Natural killer cell (primary cell): ENCODE measurements at places on chromosomes 1 and 21.

GRCh38 chr1:156721535-156721934 lies 6.7 kb upstream of the METTL25B start:
- no peak overlapping the region for H3K4me3 ChIP-seq
- no peak for DNase-seq
- no peak overlapping the region for H3K27ac ChIP-seq
- H3K36me3 ChIP-seq = peaks cover 37% of the 10 kb centered on the region
- H3K27me3 ChIP-seq = no peaks in the 10 kb centered on the region
- H3K4me1 ChIP-seq = peaks cover 21% of the 10 kb centered on the region

- no peaks in the 10 kb centered on the region for H3K27me3 ChIP-seq
- peak; percentile 28 for DNase-seq
- peak overlapping the region; percentile 7 for H3K4me3 ChIP-seq
- peaks cover 28% of the 10 kb centered on the region for H3K4me1 ChIP-seq
Observed at GRCh38 chr1:212794561-212795014, 2.9 kb downstream of the TATDN3 start.

GRCh38 chr1:101365186-101365585 lies 128.4 kb downstream of the S1PR1 start:
- H3K36me3 ChIP-seq = no peaks in the 10 kb centered on the region
- H3K27ac ChIP-seq = no peak overlapping the region
- no peaks in the 10 kb centered on the region for H3K27me3 ChIP-seq
- peaks cover 6% of the 10 kb centered on the region for H3K4me1 ChIP-seq
- DNase-seq = no peak

DNA sequence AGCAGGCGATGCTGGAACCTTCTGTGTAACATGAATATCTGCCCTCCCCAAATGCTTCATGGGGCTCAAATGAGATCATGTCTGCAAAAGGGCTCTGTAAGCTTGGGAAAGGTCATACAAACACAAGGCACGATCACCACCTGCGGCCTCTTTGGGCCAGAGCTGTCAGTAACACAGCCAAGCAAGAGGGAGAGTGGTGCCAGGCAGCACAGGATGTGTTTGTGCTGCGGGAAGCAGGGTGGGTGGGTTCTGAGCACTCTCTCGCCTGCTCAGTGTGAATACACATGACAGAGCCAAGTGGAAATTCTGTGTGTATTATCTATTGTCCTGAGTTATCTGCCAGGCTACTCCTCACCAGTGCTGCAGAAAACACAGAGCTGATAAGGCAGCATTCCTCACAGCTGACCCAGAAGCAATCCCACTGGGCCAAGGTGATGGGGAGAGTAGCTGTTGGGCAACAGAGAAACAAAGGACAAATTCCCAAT lies 101.2 kb downstream of the LAMC2 start:
- no peak for DNase-seq
- H3K27ac ChIP-seq = no peak overlapping the region
- H3K27me3 ChIP-seq = no peaks in the 10 kb centered on the region
- no peaks in the 10 kb centered on the region for H3K36me3 ChIP-seq
- H3K4me1 ChIP-seq = no peaks in the 10 kb centered on the region
- no peak overlapping the region for H3K4me3 ChIP-seq

DNA sequence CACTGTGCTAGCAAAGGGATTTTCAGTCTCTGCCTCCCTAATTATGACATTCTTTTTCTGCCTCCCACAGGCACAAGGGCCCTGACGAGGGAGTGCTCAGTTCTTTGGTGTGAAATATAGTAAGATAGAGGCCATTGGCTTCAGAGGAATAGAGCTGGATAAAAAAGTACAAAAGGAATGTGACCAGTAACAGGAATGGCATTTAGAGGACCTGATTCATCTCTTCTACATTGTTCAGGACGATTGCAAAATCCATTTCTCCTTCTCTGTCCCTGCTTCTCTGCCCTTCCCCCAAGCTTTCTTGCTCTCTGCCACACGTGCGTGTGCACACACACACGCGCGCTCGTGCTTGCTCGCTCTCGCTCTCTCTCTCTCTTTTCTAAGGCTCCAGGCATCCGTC lies 668.2 kb downstream of the KIF26B start:
- DNase-seq = no peak
- no peak overlapping the region for H3K4me3 ChIP-seq
- no peaks in the 10 kb centered on the region for H3K36me3 ChIP-seq
- H3K27me3 ChIP-seq = no peaks in the 10 kb centered on the region

- H3K4me1 ChIP-seq = no peaks in the 10 kb centered on the region
- H3K27ac ChIP-seq = no peak overlapping the region
- no peaks in the 10 kb centered on the region for H3K36me3 ChIP-seq
- no peak for DNase-seq
- H3K27me3 ChIP-seq = no peaks in the 10 kb centered on the region
- H3K4me3 ChIP-seq = no peak overlapping the region
Observed at GRCh38 chr21:40244981-40245380, 377.7 kb downstream of the PCP4 start.

GRCh38 chr1:92951141-92951582 lies 10.1 kb downstream of the DIPK1A start:
- H3K27me3 ChIP-seq = no peaks in the 10 kb centered on the region
- no peak overlapping the region for H3K4me3 ChIP-seq
- no peak for DNase-seq
- peak overlapping the region; percentile 29 for H3K27ac ChIP-seq
- peaks cover 24% of the 10 kb centered on the region for H3K4me1 ChIP-seq

DNA sequence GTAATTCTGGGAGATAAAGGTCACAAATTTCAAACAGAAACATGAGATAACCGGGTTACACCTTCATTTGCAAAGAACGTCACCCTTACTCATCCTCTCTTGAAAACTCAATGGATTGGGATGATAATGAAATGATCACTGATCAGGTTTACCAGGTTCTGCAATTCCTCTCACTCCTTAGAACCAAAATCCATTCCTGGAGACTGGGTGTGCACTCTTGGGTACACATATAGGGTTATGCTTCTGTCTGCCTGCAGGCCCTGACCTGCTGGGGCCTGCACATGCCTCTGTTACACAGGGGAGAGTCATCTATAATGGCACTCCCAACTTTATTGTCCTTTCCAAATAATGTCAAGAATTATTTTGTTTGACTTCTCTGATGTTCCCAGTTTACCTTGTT lies 8.3 kb downstream of the SUSD4 start:
- H3K4me3 ChIP-seq = no peak overlapping the region
- no peak overlapping the region for H3K27ac ChIP-seq
- DNase-seq = no peak
- no peaks in the 10 kb centered on the region for H3K4me1 ChIP-seq
- H3K27me3 ChIP-seq = no peaks in the 10 kb centered on the region

- H3K36me3 ChIP-seq = no peaks in the 10 kb centered on the region
- DNase-seq = no peak
- no peaks in the 10 kb centered on the region for H3K27me3 ChIP-seq
- no peak overlapping the region for H3K4me3 ChIP-seq
- peaks cover 4% of the 10 kb centered on the region for H3K4me1 ChIP-seq
- H3K27ac ChIP-seq = no peak overlapping the region
Observed at GRCh38 chr1:109388884-109389637, 8.7 kb downstream of the SORT1 start.

GRCh38 chr1:101165532-101165931 lies 71.3 kb upstream of the S1PR1 start:
- H3K36me3 ChIP-seq = no peaks in the 10 kb centered on the region
- no peak for DNase-seq
- H3K27ac ChIP-seq = no peak overlapping the region
- no peaks in the 10 kb centered on the region for H3K4me1 ChIP-seq
- H3K4me3 ChIP-seq = no peak overlapping the region

- no peaks in the 10 kb centered on the region for H3K27me3 ChIP-seq
- H3K36me3 ChIP-seq = no peaks in the 10 kb centered on the region
- H3K4me3 ChIP-seq = no peak overlapping the region
- peaks cover 30% of the 10 kb centered on the region for H3K4me1 ChIP-seq
Observed at GRCh38 chr1:172821609-172822274, 162.8 kb downstream of the FASLG start.

DNA sequence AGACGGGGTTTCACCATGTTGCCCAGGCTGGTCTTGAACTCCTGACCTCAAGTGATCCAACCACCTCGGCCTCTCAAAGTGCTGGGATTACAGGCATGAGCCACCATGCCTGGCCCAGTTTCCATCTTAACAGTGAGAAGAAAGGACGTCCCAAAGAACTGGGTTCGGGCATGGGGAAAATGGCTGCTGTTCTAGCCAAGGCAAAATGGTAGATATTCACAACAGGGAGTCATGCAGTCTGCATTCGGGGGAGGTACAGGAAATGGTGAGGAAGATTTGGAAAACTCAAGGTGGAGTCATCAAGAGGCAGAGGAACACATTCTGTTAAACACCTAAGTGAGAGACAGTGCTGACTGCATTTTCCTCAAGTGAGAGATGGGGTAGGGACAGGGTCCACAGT lies 4.1 kb upstream of the ATP2B4 start:
- H3K4me3 ChIP-seq = no peak overlapping the region
- no peak for DNase-seq
- H3K4me1 ChIP-seq = peaks cover 17% of the 10 kb centered on the region

DNA sequence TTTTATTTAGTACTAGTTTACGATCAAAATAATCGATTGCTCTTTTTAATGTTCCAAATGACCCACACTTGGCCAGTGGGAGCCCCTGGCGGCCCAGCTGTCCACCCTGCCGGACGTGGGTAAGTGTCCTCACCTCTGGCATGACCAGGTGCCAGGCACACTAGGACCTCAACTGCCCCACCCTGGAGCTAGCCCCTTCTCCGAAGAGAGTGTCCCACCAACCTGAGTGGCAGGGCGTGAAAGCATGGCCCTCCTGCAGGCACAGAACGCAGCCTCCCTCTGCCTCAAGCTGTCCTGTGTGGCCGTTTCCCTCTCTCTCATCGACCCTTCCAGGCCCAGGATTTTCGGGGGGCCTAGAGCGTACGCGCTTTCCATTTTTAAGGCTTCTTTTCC lies 32.9 kb upstream of the AGPAT3 start:
- peaks cover 23% of the 10 kb centered on the region for H3K4me1 ChIP-seq
- peaks cover 12% of the 10 kb centered on the region for H3K27me3 ChIP-seq
- no peak overlapping the region for H3K4me3 ChIP-seq
- no peaks in the 10 kb centered on the region for H3K36me3 ChIP-seq
- H3K27ac ChIP-seq = no peak overlapping the region

- DNase-seq = no peak
- H3K4me1 ChIP-seq = no peaks in the 10 kb centered on the region
- H3K27me3 ChIP-seq = no peaks in the 10 kb centered on the region
- no peak overlapping the region for H3K4me3 ChIP-seq
Observed at GRCh38 chr1:68173936-68174737, 58.2 kb downstream of the WLS start.

DNA sequence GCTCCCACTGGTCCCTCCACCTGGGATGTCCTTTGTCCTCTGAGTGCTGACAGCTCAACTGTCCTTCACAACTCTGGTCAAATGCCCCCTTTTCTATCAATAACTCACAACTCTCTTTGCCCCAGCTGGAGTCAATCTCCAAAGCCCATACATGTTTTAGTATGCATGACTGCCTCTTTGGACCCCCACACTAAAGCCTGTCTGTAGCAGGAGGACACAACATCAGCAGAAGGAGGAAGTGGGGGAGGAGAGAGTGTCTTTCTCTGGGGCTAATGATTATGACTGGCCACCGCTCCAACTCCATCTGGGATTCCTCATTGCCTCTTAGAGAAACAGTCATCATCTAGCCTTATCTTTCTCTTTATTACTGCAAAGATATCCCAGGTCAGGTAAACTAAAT lies 186.6 kb upstream of the FGGY start:
- no peaks in the 10 kb centered on the region for H3K4me1 ChIP-seq
- no peaks in the 10 kb centered on the region for H3K36me3 ChIP-seq

DNA sequence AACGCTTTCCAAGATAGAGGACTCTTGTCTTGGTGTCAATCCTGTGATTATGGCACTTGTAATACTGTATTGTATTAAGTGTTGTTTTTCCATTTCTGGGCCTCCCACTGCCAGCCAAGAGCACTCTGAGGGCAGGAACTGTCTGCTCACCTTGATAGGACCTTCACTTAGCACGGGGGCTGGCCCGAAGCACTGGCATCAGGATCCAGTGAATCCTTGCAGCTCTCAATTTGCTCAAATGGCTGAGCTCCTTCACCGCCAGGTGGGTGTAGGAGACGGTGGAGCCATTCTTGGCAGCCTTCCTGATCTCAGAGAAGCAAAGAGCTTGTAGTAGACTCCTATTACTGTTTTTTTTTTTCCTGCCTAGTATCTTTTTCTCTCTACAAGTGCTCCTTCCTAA lies 17.7 kb downstream of the MECR start:
- H3K27ac ChIP-seq = no peak overlapping the region
- no peak for DNase-seq
- no peaks in the 10 kb centered on the region for H3K4me1 ChIP-seq
- H3K4me3 ChIP-seq = no peak overlapping the region
- H3K36me3 ChIP-seq = peaks cover 21% of the 10 kb centered on the region

GRCh38 chr21:42989816-42990650 lies 15.7 kb downstream of the PKNOX1 start:
- no peak overlapping the region for H3K4me3 ChIP-seq
- DNase-seq = no peak
- no peak overlapping the region for H3K27ac ChIP-seq
- H3K36me3 ChIP-seq = peaks cover 4% of the 10 kb centered on the region
- H3K27me3 ChIP-seq = no peaks in the 10 kb centered on the region

DNA sequence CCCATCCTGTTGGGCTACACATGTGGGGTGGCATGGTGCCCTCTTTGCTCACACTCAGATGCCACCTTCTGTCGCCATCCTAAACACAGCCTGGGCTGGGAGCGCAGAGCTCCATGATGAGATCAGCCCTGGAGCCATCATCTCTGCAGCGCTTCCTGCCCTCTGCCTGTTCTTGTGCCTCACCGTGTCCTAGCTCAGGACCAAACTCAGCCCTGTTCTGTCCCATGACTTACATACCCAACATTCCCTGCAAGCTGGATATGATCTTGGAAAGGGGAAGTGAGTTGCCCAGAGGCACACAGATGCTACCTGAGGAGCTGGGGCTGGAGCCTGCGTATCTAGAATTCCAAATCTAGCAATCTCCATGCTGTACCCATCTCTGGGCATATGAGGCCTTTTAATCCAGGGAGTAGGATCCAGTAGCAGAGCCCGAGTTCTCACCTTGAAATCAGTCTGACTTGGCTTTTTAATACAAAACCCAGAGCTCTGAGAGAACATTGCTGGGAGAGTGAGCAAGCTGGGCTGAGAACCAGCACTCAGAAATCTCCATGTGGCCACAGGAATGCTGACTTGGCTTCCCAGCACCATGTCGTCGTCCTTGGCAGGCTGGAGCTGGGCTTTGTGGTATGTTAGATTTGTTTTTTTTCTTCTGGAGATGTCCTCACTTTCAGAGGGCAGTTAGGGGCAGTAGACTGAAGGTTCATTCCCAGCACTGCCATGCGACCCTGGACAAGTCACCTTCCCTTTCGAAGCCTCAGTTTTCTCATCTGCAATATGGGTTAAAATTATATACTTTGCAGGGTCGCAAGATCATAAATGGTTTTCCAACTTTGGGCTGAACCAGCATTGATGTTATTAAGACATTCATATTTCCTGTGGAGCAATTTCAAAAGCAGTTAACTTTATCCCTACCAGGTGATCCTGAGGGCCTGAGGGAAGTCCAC lies 2.6 kb downstream of the ALPL start:
- no peak for DNase-seq
- H3K36me3 ChIP-seq = no peaks in the 10 kb centered on the region
- peaks cover 16% of the 10 kb centered on the region for H3K27me3 ChIP-seq
- peaks cover 15% of the 10 kb centered on the region for H3K4me1 ChIP-seq

GRCh38 chr21:31545036-31545435 lies 114.5 kb upstream of the SOD1 start:
- no peak overlapping the region for H3K4me3 ChIP-seq
- H3K4me1 ChIP-seq = no peaks in the 10 kb centered on the region
- H3K27ac ChIP-seq = no peak overlapping the region
- H3K36me3 ChIP-seq = no peaks in the 10 kb centered on the region
